Neural cell (in vitro differentiated cells): ENCODE measurements at places on chromosomes 7 and 10. TPM values are rescaled to one million over a fixed set of nuclear protein-coding genes. Genes with fewer than 3 reads are reported as not detected.

Gene SH2D4B
- 1.4 and 1.6 TPM in 2 replicates for polyA plus RNA-seq

Gene CYP2E1
- 1.7 and 4.0 TPM in 2 replicates for polyA plus RNA-seq

Gene GOLGA7B
- 29.8 and 30.4 TPM in 2 replicates for polyA plus RNA-seq

Gene GPR146
- not detected in 2 replicates for polyA plus RNA-seq

Gene ERVW-1
- polyA plus RNA-seq, result not detected in 2 replicates

Gene GUSB
- polyA plus RNA-seq, result 50.3 and 56.1 TPM in 2 replicates

Gene SLC29A3
- 2.3 and 3.6 TPM in 2 replicates for polyA plus RNA-seq

Gene SRI
- polyA plus RNA-seq, result 82.5 and 97.2 TPM in 2 replicates

Gene NUTM2E
- polyA plus RNA-seq, result 0.40 TPM in 1 of 2 replicates, not detected in the other

Gene STOX1
- polyA plus RNA-seq, result 1.2 and 2.3 TPM in 2 replicates

Gene PLEKHA8
- polyA plus RNA-seq, result 42.7 and 43.1 TPM in 2 replicates

Gene NUTM2B
- 3.5 and 4.3 TPM in 2 replicates for polyA plus RNA-seq

Gene GIMAP7
- not detected in 2 replicates for polyA plus RNA-seq

Gene BHLHA15
- not detected in 2 replicates for polyA plus RNA-seq

Gene ITGB8
- 11.2 and 12.2 TPM in 2 replicates for polyA plus RNA-seq

Gene SPDYE6
- polyA plus RNA-seq, result not detected in 2 replicates

Gene PON1
- polyA plus RNA-seq, result 0.25 TPM in 1 of 2 replicates, not detected in the other

Gene CYCS
- polyA plus RNA-seq, result 151 and 198 TPM in 2 replicates

Gene TFPI2
- 0.78 TPM in 1 of 2 replicates, not detected in the other for polyA plus RNA-seq

Gene UTF1
- not detected in 2 replicates for polyA plus RNA-seq

Gene EBLN1
- not detected in 2 replicates for polyA plus RNA-seq

Gene ADGRA1
- 2.2 and 4.5 TPM in 2 replicates for polyA plus RNA-seq

Gene ZP3
- not detected in 2 replicates for polyA plus RNA-seq

Gene KCNMA1
- polyA plus RNA-seq, result 60.8 and 62.4 TPM in 2 replicates

Gene APBB1IP
- not detected in 2 replicates for polyA plus RNA-seq

Gene SLC37A3
- 176 and 181 TPM in 2 replicates for polyA plus RNA-seq

Gene DKK1
- polyA plus RNA-seq, result 0.12 TPM in 1 of 2 replicates, not detected in the other

Gene CRHR2
- 0.15 and 0.42 TPM in 2 replicates for polyA plus RNA-seq

Gene LIPF
- polyA plus RNA-seq, result not detected in 2 replicates

Gene ZPBP
- polyA plus RNA-seq, result not detected in 2 replicates

Gene CHST15
- polyA plus RNA-seq, result 0.78 and 0.79 TPM in 2 replicates

Gene AFAP1L2
- 0.88 and 1.2 TPM in 2 replicates for polyA plus RNA-seq

Gene AGBL3
- polyA plus RNA-seq, result 7.5 and 9.5 TPM in 2 replicates

Gene MAT1A
- not detected in 2 replicates for polyA plus RNA-seq

Gene ADAM8
- 6.4 and 7.2 TPM in 2 replicates for polyA plus RNA-seq

Gene CDK14
- polyA plus RNA-seq, result 25.1 and 29.6 TPM in 2 replicates

Gene SPDYE11
- 0.48 and 0.87 TPM in 2 replicates for polyA plus RNA-seq

Gene TCAF2
- polyA plus RNA-seq, result 0.08 and 0.28 TPM in 2 replicates

Gene HTR7
- 0.82 and 0.95 TPM in 2 replicates for polyA plus RNA-seq

Gene CRYGN
- not detected in 2 replicates for polyA plus RNA-seq

Gene CFAP58
- 0.10 TPM in 1 of 2 replicates, not detected in the other for polyA plus RNA-seq
